Right ventricle myocardium inferior (tissue), 1 donor: ENCODE measurements at places on chromosomes 4 and X. TPM values are rescaled to one million over a fixed set of nuclear protein-coding genes. Genes with fewer than 3 reads are reported as not detected.

- no peak for DNase-seq
These were observed 441.7 kb upstream of the SLIT2 start for GRCh38 chr4:19809989-19810388.

GRCh38 chrX:134025986-134026545, 40.7 kb upstream of the GPC3 start:
- DNase-seq: no peak

DNA sequence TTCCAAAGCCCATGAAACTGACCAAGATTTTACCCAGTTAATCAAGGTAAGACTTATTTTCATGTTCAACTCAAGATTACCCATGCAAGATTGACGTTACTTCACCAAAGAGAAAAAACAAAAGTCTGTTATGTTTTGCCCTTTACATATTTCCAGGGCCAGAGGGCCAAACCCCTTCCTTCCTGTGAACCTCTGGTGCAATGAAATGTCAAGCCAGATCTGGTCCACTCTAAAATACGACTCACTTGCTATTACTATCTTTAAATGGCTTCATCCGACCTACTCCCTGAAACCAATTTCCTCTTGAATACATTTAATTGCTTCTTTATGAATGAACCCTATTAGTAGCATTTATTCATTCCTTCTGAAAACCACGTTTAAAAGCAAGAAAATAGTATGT, 33.0 kb downstream of the TSPAN5 start:
- no peak for DNase-seq

DNA sequence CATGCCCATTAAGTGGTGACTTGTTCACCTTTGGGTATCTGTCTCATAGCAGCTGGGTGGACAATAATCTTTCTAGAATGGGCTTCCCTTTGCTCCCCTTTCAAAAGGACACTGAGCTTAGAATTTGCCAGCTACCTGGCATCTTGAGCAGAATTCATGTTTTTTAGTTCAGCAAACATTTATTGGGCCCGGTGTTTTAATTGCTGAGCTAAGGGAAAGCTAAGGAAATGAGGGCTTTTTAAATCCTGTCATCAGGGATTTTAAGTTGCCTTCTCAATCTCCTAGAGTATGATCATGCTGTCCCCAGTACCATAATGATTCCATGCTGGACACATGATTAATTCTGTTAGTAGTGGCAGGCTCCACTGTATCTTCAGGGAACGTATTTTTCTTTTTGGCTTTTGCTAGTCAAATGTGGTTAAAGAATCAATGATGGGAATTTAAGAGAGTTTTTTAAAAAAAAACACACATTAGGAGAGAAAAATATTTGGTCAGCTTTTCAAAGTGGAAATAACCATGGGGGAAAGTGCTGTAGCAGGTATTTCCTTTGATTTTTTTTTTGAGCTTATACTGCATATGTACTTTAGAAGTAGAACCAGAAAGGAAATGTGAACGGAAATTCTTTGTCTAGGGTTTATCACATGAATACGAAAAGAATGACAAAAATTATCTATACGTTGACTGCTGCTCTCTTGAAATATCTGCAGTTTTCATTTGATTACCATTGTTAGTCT, 208.9 kb downstream of the CLCN4 start:
- no peak for DNase-seq

DNA sequence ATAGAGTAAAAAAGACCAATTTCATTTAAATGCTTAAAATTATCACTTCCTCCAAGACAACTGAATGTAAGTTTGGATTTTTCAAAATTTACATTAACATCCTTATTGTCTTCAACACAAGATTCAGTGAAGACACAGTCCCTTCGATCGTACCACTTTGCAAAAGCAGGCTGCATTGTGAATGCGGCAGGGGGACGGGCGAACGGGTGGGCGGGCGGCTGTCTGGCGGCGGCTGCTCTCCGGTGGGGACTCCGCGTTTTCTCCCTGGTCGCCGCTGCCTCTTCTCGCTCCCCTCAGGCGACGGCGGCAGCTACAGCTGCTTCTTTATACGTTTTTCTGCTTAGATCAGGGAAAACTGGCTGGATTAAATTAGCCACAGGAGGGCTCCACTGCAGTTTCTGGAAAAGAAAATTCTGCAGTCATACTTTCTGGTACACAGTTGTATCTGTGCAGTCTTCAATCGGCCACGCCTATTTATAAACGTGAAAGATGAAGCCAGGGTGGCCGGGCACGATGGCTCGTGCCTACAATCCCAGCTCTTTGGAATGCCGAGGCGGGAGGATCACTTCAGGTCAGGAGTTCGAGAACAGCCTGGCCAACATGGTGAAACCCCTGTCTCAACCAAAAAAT, 33.9 kb upstream of the HPF1 start:
- peak; percentile 69 for DNase-seq

GRCh38 chr4:92120810-92121498, 182.8 kb upstream of the GRID2 start:
- DNase-seq: peak; percentile 60

DNA sequence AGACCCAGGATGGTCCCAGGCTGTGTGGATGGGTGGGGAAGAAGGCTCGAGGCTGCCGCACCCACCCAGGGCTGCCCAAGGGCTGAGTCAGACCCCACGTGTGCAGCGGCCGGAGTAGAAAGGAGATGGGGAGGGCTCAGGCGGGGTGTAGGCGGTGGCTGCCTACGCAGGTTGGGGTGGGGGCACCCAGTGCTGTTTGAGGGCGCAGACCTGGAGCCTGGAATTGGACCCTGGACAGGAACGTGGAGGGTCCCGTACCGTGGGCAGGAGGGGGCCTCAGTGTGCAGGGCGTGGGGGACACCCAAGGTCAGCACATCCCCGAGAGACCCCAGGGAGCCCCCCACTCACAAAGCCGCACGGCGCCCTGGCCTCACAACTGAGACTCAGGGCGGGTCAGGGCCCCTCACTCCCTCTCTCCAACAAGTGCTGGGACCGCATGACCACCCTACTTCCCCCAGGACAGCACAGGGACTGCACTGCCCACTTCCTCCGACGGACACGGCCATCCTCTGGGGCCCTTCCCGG, 79.9 kb downstream of the FAM53A start:
- peak; percentile 30 for DNase-seq

DNA sequence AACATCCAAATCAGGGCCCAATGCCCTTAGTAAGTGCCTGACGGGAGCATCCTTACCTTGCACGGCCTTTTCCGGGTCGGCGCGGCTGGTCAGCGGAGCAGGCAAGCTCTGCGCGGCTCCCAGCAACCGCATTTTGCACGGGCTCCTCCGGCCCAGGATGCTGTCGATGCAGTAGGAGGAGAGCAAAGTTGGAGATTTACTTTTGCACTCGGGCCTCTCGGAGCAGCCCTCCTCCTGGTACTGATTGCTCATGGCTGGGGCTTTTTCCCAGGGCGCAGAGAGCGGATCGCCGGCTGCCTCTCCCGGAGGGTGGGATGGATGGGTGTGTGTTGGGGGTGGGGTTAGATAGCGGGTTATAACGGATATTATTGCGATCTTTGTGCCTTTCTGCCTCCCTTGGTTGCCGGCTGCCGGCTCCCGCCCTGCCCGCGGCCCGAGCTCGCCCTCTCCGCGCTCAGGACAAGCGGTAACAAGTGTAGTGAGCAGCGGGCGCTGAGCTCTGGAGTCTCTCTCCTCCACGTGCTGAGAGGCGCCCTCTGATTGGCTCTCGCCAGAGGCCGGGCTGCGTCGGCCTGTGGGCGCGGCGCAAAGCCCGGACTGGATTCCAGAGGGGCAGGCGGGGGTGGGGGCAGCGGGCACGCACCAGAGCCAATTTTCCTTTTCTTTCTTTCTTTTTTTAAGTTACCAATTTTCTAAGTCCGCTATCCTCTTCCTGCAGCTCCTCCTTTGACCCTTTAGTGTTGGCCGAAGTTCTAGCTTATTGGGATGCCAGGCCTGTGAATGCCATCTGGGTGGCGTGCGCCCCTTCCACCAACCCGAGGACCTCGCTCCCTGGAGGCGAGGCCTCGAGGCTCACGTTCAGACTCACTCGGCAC, at the start of gene ARX:
Gene ARX, minus strand, starts transcription at position 480 of the 875 bp plus-strand sequence. Its CDS starts 228 bp downstream, at position 252.
- no peak for DNase-seq

GRCh38 chr4:2385516-2385915, 32.9 kb downstream of the ZFYVE28 start:
- no peak for DNase-seq

DNA sequence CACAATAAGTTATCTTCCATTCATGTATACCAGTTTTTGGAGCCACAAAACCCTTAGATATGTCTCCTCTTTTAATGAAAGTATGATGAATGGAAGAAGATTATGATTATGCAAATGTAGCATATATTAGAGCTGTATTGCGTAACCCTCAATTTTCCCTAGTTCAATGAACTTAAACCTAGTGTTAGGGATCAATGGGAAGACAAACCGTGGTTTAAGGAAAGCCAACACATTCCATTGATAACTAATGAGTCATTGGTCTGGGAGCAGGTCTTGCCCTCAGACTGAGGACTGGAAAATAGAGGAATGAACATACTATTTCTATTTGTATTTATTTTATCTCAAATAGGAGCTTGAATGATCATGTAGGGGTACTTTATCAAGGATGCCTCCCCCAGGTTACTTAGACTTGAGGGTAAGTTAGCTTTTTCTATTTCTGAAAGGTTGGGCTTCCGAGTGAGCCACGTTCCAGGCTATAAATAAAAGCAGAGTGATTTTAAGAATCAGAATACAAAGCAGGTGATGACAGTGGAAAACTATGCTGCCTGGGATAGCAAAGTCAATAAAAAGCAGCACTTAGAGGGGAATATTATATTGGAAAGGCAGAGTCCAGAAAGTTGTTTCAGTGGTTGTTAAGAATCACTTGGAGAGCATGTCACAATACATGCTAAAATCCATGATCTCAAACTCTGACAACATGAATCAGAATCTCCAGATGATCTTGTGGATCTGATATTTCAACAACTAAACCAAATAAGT, 356.0 kb downstream of the ADAM29 start:
- no peak for DNase-seq

GRCh38 chr4:7658341-7659204, 223.8 kb upstream of the PSAPL1 start:
- DNase-seq: no peak

DNA sequence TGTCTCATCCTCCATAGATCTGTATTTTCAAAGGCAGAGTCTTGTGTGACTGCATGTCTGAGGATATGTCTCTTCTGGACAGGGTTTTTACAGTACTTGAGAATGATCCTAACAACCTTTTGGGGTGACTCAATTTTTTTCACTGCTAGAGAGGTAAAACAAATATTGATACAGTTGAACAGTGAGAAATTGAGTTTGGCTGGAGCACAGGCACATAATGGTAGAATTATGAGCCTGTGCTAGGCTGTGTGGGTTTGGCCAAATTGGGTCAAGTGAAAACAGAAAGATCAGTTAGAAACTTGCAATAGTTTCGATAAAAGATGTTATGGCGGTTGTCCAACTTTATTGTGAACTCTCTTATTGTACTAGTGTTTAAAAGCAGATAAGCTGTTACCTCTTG, 23.3 kb upstream of the EOLA2 start:
- no peak for DNase-seq

- no peak for DNase-seq
These were observed 25.5 kb downstream of the MOB1B start for GRCh38 chr4:70927502-70928137.

- DNase-seq: no peak
These were observed 1303.0 kb upstream of the AGA start for GRCh38 chr4:178745203-178745602.

- no peak for DNase-seq
These were observed 50.7 kb downstream of the MXRA5 start for GRCh38 chrX:3295731-3296130.

GRCh38 chr4:152356428-152357034, 179.4 kb downstream of the FBXW7 start:
- no peak for DNase-seq

DNA sequence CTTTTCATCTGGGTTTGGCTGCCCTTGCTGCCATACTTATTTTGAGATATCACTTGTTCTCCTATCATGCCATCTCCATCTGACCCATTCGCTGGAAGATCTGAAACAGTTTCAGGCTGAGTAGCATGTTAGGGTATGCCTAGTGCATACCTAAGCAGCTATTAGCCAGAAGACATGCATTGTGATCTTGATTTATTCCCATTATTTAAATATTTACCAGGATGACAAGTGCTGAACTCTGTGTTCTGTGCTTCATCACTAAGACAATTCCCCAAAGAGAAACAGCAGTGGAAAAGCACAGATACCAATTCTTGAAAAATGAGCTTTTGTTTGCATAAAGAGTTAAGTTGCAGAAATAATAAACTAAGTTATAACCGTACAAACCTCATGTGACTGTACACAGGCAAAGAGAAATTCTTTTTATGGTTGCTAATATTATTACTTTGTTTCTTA, 271.0 kb upstream of the ARSJ start:
- no peak for DNase-seq

- DNase-seq: no peak
These were observed 6.6 kb upstream of the GASK1B start for GRCh38 chr4:158179465-158179864.

- no peak for DNase-seq
These were observed 96.0 kb downstream of the SMARCA1 start for GRCh38 chrX:129427267-129427666.

The PDLIM3 gene
- 281 TPM for total RNA-seq

The ENPP6 gene
- 0.11 TPM for total RNA-seq

The NAA11 gene
- total RNA-seq: not detected

The PWWP3B gene
- 11.5 TPM for total RNA-seq

The RXFP1 gene
- total RNA-seq: not detected
